ENCODE measurements at places on chromosomes 7 and 10.

GRCh38 chr7:82049891-82050533 is 280.2 kb upstream of the HGF start:
- no peak for DNase-seq

DNA sequence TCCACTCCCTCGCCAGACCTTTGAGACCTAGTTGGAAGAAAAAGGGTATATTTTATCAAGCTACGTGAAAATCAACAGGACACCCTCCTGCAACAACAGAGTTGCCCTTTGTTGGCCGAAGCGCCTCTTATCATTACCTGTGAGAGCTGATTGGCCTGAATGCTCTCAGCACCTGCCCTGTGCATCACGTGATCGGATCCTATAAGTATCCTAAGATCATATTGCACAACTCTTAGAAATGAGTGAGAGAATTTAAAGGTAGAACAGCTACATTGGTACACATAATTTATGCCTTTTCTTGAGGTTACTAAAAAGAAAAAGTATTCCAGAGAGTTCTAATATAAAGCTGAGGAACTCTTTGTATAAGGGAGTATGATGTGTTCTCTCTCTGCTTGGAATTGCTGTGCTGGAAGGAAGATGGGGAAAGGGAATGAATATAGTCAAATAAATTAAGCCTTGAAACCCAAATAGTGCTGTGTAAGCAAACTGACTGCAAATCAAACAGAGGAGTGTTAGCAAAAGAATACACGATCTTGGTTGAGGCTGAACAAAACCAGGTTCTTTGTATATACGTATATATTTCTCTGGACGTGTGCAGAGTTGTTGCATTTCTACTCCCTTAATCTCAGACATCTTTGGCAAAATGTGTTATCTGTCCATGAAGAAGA is 69.3 kb downstream of the LRRC4 start:
- DNase-seq, result no peak

DNA sequence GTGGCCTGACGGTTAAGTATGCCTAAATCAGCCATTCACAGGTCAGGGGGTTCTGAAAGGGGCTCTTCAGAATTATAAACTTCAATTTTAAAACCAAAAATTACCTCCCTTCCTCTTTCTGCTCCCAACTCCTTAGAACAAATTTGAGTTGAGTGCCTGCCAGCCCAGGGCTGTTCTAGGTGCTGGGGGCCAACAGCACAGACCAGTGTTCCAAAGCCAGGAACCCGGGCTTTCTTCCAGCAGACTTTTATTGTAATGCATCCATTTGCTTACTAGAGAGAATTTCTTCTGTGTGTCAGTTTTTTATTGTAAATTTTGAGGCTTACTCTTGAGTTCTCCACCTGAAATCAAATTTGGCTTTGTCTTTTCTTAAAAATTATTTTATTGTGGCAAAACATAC is 238.5 kb downstream of the CACNB2 start:
- DNase-seq, result no peak

- DNase-seq, result no peak
Measured at GRCh38 chr10:131635564-131636015, 265.2 kb upstream of the PPP2R2D start.

DNA sequence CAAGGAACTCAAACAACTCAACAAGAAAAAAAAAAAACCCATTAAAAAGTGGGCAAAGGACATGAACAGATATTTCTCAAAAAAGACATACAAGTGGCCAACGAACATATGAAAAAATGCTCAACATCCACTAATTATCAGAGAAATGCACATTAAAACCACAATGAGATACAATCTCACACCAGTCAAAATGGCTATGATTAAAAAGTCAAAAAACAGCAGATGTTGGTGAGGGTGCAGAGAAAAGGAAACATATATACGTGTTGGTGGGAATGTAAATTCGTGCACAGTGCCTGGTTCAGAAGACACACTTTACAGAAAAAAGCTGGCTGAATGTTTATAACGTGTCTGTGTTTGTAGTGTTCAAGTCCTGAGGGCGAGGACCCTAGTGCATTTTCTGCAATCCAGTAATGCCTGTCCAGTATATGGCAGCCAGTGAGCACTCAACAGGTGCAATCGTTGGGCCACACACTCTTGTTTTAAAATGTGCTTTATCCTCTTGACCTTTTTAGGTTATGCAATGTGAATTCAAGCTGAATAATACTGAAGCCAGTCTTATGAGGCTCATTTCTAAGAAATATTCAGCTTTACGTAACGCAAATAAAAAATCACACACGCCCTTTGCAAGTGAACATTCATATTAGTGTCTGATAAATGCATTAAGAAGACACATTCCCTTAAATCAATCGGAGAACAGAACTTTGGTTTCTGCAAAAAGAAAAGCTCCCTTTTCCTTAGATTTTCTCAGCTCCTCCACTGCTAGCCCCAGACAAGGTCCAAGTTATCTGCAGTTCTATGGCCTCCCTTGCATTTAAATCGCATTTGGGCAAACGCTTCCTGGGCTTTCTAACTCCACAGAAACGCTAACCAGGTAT is 813 bp upstream of the MTURN start:
- no peak for DNase-seq

- DNase-seq, result peak; percentile 22
Measured at GRCh38 chr10:17453373-17454091, 863 bp downstream of the ST8SIA6 start.

DNA sequence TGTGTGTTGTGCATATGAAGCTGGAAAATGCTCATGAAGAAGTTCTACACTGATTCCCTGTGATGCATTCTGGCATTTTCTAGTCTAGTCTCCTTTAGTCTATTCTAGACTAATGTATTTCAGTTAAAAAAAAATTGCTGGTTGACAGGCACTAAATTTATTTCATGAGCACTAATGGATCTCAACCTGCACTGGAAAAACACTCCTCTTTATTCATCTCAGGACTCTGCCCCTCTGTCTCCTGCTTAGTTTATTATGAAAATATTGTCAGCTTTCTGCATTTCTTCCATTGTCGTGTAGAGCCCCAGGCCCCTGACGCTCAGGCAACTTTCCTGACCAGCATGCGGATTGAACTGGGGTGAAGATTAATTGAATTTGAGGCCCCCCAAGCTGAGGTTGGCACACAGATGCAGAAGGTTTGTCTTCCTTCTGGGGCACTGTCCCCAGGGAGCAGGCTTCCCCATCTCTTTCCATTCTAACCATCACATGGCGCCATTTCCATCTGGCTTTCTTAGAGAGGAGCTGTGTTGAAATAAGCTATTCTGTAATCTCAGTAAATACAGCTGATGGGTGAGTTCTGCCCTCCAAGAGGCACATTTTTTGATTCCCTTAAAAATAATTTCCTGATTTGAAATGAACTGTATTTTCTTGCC is 128.7 kb downstream of the INSYN2A start:
- no peak for DNase-seq

GRCh38 chr7:142585425-142585824 is 163.8 kb upstream of the PRSS1 start:
- DNase-seq, result no peak

DNA sequence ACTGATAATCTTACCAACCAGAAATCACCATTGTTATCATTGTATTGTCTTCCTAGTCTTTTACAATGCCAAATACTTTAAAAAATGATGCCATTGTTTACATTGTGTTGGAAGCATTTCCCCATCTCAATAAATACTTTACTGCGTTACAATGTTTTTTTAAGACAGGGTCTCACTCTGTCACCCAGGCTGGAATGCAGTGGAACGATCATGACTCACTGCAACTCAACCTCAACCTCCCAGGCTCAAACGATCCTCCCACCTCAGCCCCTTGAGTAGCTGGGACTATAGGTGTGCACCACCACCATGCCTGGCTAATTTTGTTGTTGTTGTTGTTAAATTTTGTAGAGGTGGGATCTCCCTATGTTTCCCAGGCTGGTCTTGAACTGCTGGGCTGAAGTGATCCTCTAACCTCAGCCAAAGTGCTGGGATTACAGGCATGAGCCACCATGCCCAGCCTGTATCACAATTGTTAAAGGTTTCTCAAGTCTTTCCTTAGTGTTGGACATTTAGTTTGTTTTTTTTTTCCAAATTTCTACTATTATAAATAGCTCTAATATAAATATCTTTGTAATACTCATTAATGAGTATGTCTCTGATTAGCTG is 13.5 kb downstream of the LRMDA start:
- DNase-seq, result no peak

GRCh38 chr10:102064503-102064867 is 664 bp upstream of the HPS6 start:
- DNase-seq, result no peak

DNA sequence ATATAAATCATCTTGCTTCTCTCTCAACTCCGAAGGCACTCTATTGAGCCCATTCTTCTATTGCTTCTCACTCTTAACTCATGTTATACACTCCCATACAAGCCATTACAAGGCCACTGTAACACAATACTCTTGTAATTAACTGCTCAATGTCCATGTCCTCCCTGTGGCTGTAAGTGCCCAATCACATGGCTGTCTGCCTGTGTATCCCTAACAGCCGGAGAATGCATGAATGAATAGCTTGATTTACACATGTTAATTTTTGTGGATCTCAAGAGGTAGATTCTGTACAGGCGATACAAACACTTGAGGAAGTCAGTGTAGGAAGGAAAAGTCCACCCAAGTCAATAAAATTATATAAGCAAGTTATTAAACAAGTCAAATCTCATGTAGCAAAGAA is 215.6 kb downstream of the DOCK4 start:
- no peak for DNase-seq

DNA sequence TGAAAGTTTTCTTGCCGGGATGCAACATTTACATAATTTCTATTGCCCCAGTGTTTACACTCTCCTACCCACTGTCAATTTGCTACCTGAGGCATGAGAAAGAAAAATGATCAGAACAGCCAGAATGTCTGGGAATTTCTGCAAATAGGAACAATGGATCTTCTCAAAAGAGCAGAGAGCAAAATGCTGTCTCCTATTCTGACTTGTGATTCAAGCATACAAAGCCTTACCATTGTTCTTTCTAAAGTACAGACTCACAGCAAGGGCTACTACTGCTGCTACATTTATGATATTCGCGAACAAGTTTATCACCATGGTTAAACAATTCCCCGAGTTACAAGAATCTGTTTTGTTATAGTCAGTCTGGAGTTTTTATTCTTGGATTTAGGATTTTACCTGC is 329.9 kb upstream of the CELF2 start:
- no peak for DNase-seq

GRCh38 chr10:57925045-57925444 is 342.6 kb downstream of the IPMK start:
- DNase-seq, result no peak

GRCh38 chr7:22931011-22931410 is 82.9 kb downstream of the HYCC1 start:
- DNase-seq, result no peak

GRCh38 chr10:82668221-82668895 is 793.4 kb downstream of the NRG3 start:
- DNase-seq, result no peak

DNA sequence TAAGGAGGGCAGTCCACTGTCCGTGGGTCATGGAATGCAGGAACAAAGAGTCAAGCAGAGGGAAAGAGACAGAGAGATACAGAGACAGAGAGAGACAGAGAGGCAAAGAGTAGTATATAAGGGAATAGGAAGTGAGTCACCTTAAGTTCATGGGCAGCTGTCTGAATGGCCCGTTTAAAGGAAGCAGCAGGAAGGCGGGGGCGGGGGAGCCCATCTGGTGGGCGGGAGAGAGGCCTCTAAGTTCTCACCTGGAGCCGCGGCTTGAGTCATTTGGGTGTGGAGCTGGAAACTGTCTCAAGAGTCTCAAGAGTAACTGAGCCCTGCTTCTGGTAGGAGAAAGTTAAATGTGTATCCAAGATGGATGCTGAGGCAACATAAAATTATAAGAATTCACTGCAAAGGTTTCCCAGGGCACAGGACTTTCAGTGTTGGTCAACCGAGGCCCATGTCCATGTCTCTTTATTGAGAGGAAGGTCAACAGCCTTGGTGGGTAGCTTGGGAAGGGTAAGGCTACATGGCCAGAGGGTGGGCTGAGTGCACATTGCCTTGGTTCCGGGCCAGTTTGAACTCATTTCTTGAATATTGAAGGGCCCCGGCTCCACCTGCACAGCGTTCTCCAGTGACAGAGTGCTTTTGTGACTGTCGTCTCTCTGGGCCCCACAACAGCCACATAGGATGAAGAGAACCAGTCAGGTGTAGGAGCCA is 85.5 kb upstream of the CACUL1 start:
- DNase-seq, result no peak
